ENCODE measurements at places on chromosomes 16 and 17. TPM values are rescaled to one million over a fixed set of nuclear protein-coding genes. Genes with fewer than 3 reads are reported as not detected.

- DNase-seq = no peak
Measured at GRCh38 chr17:1315891-1316403, 36.5 kb downstream of the TRARG1 start.

DNA sequence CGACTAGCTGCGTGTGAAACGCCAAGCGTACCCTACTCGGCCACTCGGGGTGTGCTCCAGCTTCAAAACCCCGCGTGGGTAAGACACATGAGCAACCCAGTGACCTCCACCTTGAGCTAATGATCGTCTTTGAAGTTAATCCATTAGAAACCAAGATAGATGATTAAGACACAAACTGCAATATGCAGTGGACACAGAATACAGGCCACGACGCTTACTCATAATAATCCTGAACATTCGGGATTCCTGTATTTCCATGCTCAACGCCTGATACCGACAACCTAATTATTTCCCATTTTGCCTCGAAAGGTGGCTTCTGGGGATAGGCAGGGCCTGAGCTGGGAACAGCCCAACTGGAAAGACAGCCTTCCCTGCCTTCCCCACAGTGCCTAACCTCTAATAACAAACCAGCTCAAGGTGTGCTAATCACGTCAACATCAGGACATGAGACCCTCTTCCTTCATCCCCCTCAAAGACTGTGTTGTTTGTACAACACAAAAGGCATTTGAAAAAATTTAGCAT lies 504 bp upstream of the COPRS start:
- no peak for DNase-seq

DNA sequence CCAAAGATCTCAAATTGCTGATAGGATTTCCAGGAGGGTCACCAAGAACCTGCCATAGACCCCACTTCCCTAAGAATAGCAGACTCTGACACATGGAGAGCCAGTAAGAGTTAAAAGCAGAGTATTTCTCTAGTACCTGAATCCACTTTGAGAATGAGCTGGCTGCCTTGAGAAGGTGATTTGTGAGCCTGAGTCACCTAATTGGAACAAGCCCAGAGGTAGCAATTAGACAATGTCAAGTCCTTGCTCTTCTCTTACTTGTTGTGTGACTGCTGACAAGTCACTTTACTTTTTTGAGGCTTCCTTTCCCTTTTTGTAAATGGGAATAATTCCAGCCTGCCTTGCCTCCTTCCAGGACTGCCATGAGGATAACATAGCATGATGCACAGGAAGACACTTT lies 76.1 kb upstream of the ASIC2 start:
- no peak for DNase-seq

The TPPP3 gene
- total RNA-seq = 26.5 TPM

DNA sequence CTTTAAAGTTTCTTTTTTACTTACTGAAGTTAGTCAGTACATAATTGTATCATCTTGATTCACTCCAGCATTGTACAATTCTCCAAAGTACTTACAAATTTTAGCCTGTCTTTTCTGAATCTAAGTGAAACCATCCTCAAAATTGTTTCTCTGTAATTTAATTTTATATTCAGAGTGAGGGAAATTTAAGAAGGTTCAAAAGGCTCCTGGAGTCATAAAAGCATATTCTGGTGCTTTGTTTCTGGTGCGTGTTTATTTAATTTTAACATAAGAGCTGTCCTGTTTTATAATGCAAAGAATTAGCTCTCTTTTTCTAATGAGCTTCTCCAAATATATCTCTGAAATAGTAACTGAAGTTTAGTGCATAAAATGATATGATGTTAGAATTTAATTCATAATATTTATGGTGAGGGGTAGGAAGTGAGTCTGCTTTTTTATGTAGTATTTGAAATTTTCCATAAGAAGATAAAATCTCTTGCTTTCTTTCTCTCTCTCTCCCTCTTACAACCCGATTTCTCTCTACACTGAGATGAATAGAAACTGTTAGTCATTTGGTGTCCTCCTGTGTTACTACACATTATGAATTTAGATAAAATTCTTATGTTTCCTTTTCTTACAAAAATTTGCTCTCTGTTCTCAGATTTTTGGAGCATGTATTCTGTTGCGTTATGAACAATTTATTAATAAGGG lies 339.8 kb downstream of the BCAS3 start:
- DNase-seq = peak; percentile 55

DNA sequence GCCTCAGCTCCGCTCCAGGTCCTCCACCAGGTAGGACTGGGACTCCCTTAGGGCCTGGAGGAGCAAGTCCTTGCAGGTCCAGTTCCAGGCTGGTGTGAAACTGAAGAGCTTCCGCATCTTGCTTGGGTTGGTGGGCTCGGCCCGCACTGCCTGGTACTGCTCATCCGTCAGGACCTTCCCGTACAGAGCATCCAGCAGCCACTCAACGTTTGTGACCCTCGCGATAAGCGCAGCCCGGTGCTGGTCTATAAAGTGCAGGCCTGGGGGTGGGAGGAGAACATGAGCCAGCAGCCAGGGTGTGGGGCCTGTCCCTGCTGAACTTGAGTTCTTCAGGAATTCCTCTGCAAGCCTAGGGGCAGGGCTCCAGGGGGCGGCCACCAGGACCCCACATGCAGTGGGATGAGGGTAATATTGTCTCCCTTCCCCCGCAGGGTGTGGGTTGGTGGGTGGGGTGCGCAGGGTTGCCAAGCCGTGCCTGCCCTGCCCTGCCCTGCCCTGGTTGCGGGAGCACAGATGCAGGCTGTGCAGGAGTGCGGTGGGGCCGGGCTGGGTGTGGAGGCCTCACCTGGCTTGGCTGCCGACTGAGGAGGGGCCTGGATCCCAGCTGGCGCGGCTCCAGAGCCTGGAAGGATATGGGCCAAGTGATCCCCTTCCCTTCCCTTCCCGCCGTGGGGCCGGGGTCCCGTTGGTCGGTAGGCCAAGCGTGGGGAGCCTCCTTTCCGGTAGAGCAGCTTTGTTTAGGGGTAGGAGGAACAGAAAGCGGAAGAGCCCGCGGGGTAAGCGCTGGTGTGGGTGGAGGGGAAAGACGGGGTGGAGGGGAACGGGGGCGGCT lies 762 bp downstream of the PYCARD start:
- peak; percentile 47 for DNase-seq

- no peak for DNase-seq
Measured at GRCh38 chr17:3843935-3844516, 2.0 kb downstream of the NCBP3 start.

The ADAM11 gene
- 1.4 TPM for total RNA-seq

The PRR35 gene
- total RNA-seq = not detected

The CALB2 gene
- 1.7 TPM for total RNA-seq

DNA sequence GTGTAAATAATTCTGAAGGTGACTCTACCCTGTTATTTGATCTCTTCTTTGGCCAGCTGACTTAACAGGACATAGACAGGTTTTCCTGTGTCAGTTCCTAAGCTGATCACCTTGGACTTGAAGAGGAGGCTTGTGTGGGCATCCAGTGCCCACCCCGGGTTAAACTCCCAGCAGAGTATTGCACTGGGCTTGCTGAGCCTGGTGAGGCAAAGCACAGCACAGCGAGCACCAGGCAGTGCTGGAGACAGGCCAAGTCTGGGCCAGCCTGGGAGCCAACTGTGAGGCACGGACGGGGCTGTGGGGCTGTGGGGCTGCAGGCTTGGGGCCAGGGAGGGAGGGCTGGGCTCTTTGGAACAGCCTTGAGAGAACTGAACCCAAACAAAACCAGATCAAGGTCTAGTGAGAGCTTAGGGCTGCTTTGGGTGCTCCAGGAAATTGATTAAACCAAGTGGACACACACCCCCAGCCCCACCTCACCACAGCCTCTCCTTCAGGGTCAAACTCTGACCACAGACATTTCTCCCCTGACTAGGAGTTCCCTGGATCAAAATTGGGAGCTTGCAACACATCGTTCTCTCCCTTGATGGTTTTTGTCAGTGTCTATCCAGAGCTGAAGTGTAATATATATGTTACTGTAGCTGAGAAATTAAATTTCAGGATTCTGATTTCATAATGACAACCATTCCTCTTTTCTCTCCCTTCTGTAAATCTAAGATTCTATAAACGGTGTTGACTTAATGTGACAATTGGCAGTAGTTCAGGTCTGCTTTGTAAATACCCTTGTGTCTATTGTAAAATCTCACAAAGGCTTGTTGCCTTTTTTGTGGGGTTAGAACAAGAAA lies 5.1 kb downstream of the STH start:
- DNase-seq = peak; percentile 36

DNA sequence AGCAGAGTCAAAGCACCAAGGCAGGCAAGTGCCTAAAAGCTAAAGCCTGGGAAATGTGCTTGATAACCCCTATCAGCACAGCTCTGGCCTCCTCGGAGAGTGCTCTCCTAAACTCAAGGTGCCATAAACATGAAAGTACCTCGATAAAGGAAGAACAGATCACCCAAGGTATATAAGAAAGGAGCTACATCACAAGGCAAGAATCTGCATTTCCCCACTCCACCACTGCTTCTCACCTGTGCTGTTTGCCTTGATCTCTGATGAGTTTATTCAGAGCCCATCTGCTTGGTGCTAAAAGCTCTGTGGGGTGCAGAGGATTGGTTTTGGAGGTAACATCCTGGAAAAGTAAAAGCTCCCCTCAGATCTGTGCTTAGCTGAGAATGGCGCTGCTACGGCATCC lies 449.5 kb upstream of the CDH5 start:
- DNase-seq = no peak

The CCL7 gene
- 2.6 TPM for total RNA-seq

DNA sequence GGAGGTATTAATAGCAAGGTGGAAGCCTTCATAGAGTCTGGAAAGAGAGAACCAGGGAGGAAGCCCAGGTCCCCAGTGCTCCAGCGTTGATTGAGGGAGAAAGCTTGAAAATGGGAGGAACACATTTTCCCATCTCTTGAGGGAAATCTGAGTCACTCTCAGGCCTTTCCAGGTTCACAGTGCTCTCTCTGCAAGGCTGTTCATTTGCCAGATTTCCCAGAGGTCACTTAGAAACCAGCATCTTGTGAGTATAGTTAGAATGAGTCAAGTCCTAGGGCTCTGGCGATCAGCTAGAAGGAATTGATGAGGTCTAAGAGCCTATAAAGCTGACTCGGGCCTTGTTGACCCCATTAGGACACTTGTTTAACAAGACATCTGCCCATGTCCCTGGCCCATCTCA lies 17.7 kb upstream of the ZNF594 start:
- no peak for DNase-seq

DNA sequence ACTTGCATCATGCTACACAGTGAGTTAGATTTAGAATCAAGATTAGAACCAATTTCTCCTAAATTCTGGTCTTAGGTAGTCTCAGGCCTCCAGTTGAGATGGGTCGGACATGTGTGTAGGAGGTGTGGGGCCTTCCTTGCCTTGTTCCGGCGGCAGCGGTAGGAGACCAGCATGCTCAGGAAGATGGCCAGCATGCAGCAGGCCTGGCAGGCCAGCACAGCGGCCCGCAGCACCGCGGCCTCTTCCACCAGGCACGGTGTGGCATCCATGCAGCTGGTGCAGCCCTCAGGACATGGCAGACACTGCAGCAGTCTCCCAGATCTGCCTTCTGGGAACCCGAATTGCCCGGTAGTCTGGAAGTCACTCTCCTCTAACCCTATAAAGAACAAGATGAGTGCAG lies 6.9 kb downstream of the GPR179 start:
- no peak for DNase-seq

- no peak for DNase-seq
Measured at GRCh38 chr17:82095777-82096708, 2.0 kb downstream of the FASN start.

- DNase-seq = no peak
Measured at GRCh38 chr17:76734080-76734840, 2.9 kb downstream of the SRSF2 start.
